IMR-90 (cell line): ENCODE measurements at places on chromosomes 3 and 15. TPM values are rescaled to one million over a fixed set of nuclear protein-coding genes. Genes with fewer than 3 reads are reported as not detected.
A peak's percentile ranks its signal among the peaks of the same experiment; 100 is the strongest.

- DNase-seq = no peak
These were observed 172.0 kb downstream of the ITPR1 start for GRCh38 chr3:4665197-4665596.

DNA sequence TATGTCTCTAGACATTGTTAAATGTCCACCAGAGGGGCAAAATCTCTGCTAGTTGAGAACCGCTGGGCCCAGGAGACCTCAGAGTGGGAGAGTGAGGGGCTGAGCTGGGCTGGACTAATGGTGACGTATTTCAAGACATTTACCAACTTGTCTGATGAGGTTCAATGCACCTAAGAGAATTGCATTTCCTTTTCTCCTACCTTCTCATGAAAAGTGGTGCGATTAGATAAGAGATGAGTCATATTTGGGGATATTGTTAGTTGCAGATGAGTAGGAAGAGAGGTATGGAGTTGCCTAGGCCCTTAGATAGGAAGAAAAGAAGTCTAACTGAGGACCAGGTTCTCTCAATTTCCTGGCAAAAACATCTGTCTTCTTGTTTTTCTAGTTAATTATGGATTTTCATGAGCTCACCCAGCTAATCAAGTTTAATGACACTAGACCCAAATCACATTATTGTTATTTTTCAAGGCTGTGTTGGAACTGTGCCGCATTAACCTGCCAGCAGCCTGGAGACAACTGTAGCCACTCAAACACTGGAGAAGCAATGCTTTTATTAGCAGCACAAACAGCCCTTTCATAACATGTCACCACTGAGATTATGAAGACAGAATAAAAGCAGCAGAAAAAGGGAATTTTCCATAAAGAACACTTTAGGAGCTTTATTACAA is 144.2 kb downstream of the PDCD6IP start:
- DNase-seq = peak; percentile 45

DNA sequence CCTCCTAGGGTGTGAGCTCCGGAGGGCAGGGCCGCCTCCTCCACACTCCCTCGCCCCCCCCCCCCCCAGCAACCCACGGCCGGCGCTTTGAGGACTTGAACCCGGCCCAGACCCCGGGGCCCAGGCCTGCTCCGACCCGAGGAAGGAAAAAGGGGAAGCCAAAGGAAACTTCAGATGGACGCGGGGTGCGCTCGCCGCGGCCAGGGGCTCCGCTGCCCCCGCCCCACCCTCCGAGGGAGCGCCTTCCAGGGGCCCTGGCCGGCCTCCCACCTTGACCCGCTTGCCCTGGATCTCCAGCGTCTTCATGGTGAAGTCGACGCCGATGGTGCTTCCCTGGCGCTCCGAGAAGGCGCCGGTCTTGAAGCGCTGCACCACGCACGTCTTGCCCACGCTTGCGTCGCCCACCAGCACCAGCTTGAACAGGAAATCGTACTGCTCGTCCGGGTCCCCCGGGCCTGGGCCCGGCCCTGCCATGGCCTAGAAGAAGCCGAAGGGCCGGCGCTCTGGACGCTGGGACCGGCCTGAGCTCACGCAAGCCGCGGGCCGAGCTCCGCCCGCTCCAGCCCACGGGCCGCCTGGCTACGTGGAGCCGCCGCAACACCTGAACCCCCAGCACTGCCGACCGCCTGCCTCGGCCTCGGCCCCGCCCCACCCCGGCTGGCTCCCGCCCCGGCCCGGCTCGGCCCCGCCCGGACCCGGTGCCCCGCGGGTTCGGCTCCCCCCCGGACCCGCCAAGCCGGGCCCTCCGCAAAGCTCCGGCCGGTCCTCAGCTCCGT is 400 bp downstream of the RAB43 start:
- peak; percentile 26 for DNase-seq

DNA sequence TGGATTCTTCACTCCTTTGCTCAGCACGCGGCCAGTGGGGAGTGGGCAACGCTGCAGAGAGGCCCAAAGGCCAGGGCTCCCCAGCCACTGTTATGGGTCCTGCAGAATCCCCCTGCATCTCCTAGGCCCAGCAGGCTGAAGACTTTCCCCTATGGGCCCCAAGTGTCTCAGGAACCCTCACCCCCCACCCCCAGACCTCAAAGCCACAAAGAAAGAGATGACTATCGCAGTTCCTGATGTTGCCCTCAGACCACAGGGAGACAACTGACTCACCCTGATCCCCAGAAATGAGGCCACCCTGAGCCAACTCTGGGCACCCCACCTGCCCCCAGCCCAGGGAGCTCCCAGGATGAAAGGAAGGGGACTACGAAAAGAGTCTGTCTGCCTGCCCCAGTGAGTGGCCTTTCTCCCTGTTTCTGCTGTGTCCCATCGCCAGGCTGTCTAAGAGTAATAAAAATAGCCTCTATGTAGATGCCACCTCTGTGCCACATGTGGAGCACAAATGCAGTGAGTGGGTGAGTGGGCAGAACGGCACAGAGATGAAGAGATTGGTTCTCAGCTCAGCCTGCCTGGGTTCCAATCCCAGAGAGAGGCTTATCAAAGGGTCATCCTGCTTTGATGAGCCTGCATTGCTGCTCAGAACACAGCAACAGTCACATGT is 283.0 kb downstream of the UACA start:
- DNase-seq = no peak

Gene ITGA11
- 2.5 and 4.1 TPM in 2 replicates for total RNA-seq

Gene PCLAF
- total RNA-seq = 12.9 and 34.2 TPM in 2 replicates

Gene AQP9
- total RNA-seq = not detected in 2 replicates
